ENCODE measurements at places on chromosomes 3 and 15.

DNA sequence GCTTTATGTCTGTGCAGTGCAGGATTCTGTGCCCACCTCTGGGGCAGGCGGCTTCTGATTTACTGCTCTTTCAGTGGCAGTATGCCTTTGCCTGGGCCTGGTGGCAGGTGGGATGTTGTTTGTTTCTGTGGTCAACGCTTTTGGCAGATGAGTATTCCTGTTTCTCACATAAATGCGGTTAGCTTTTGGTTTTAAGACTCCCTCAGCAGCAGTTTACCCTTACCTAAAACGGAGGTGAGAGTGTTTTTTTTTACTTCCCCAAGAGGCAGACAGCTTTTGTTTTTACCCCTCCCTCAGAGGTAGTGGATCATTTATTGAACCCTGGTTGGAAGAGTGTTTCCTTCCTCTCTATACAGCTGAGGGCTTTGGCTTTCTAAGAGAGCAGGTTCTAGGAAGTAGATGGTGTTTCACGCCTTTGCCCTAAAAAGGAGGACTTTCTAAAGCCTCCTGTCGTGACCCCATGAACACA, 134.1 kb upstream of the PLSCR5 start:
- peak; percentile 5 for DNase-seq

DNA sequence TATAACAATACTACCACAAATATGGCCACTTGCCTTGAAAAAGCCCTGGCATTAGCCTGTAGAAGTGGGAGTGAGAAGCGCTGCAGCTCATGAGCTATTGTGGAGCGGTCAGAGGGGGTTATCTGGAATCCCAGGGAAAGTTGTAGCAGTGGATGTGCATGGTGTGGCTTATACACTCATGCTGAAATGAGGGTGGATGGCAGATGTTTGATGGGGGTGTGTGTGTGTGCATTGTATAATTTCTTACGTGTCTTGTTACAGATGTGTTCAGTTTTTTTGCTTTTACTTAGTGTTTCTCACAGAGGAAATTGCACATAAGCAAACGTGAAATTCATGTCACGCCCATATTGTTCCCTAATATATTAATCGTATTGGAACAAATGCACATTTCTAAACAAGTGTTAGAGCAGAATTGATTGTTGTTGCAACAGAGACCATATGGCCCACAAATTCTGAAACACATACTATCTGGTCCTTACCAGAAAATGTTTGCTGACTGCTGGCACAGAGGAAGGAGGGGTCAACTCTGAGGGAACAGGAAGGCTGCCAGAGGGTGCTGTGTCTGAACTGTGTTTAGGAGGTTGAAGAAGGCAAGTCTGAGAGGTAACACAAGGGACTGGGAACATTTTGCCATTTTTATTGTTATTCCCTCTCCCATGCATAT, 200.0 kb upstream of the CFAP20DC start:
- DNase-seq, result no peak

- no peak for DNase-seq
Measured at GRCh38 chr3:37576996-37577395, 284.7 kb upstream of the CTDSPL start.

GRCh38 chr15:96409215-96410138, 79.0 kb downstream of the NR2F2 start:
- DNase-seq, result no peak

DNA sequence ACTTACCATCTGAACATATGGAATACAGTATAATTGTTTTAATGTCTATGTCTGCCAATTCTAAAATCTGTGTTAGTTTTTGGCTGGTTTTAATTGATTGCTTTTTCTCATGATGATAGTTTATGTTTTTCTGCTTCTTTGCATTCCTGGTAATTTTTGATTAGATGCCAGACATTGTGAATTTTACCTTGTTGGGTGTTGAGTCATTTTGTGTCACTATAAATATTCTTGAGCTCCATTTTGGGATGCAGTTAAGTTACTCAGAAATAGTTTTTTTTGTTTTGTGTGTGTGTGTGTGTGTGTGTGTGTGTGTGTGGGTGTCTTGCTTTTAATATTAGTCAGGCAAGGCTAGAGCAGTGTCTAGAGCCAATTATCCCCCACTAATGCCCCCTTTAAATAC, 818.8 kb upstream of the NR2F2 start:
- DNase-seq, result no peak

DNA sequence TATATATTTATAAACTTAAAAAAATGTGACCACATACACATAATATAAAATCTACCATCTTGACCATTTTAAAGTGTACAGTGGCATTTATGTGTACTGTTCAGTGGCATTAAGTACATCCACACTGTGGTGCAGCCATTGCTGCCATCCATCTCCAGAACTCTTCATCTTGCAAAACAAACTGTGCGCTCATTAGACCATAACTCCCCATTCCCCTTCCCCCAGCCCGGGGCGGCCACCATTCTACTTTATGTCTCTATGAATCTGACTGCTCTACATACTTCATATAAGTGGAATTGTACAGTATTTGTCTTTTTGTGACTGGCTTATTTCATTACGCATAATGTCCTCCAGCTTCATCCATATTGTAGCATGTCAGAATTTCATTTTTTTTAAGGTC, 47.8 kb downstream of the CTXND1 start:
- no peak for DNase-seq

GRCh38 chr3:170605490-170605889, 19.6 kb upstream of the SLC7A14 start:
- DNase-seq, result no peak

DNA sequence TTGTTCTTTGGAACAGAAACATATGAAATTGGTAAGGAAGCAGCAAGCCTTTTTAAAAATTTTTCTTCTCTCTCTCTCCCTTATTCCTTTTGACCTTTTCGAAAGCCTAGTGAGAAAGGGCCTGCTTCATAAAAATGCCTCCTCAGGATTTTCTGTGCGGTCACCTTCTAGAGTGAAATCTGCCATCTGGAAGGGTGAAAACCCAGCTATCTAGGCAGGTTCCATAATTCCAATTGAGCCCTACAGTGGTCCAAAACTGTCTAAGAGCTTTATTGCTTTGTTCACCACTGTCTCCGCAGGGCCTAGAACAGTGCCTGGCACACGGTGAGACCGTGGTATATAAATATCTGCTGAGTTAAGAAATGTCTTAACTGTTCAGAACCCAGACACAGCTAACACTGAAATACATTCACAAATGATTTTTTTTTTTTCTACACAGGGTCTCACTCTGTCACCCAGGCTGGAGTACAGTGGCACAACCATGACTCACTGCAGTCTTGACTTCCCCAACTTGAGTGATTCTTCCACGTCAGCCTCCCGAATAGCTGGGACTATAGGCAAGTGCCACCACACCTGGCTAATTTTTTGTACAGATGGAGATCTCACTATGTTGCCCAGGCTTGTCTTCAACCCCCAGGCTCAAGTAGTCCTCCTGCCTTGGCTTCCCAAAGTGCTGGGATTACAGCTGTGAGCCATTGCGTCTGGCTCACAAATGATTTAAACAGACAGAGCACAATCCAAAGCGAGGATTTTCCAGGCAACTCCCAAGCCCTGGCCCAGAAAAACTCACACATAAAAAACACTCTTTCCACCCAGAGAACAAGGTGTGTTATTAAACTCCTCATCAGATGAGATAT, 64.4 kb downstream of the FRMD4B start:
- DNase-seq, result no peak

DNA sequence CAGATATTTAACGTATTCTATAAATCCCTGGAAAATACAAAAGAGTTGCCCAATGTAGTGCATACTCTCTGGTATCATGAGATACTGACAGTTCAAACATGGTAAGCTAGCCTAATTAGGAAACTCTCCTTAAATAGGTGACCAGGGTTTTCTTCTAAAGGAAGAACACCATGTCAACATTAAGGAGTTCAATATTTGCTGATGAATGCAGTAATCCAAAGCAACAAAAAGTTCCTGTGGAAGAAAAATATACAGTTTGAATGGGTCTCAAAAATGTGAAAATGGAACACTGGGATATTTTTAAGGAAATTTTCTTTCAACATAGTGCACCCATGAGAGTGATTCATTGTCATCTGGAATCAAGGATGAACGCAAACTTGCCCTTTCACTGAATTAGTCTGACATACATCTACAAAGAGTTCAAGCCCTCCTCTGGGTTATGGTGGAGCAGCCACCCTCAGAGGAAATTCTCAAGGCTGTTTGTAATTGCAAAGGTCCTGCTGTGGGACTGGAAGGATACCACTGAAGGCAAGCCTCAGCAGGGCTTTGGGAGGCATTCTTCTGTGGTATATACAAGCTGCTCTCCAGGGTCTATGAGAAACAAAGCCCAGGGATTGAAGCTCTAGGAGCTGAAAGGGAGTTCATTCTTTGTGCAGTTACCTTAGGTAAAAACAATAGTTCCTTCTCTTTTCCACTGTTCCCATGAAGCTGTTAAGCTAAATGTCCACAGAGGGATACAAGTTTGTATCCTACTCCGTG, 700.3 kb downstream of the TUSC7 start:
- DNase-seq, result no peak
